ENCODE measurements at places on chromosomes 11 and 22.

DNA sequence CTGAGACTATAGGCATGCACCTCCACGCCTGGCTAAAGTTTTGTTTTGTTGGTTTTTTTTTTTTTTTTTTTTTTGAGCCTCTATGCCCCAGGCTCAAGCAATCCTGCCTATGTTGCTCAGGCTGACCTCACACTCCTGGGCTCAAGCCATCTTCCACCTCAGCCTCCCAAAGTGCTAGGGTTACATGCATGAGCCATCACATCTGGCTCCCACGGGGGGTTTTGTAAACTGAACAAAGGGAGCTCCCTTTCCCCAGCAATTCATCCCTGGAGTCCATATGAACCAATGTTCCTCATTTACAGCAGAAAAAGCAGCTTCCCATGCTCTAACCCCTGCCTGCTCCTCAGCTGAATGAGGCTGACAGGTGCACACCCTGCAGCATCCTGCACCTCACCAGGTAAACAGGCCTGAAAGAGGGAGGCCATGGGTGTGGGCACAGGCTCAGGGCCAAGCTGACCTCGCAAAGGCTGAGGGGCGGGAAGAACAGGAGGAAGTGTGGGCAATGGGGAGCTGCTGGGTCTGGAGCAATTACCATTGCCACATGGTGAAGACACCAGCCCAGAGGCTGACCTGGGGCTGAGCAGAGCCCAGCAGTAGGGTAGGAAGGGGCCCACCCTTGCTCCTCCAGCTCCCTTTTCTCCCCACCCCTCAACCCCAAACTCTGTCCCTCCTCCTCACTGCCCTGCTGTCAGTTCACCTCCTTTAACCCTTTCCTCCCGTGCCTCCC, 58.2 kb downstream of the RBX1 start:
- peak; percentile 33 for DNase-seq

DNA sequence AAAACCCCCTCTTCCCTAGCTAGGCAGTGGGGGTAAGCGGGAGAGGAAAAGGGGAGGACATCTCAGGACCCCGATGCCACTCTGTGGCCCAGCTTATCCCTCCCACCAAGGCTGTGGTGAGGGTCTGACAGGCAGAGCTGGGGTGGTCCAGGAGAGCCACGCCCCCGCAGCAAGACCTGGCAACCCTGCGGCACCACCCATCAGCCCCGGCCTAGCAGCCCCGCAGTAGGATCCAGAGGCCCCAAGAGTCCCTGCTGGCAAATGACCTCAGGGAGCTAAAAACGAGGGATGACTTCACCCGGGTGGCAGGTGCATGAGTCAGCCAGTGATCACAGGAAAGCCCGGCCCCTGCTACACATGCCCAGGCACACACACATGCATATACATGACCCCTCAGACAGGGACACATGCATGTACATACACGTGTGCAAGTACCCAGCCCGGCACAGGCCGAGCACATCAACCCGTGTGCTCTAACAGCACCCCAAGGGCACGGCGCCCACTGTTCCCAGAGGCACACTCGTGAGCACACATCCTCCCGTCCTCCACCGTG, 32.3 kb downstream of the ARVCF start:
- DNase-seq = no peak

DNA sequence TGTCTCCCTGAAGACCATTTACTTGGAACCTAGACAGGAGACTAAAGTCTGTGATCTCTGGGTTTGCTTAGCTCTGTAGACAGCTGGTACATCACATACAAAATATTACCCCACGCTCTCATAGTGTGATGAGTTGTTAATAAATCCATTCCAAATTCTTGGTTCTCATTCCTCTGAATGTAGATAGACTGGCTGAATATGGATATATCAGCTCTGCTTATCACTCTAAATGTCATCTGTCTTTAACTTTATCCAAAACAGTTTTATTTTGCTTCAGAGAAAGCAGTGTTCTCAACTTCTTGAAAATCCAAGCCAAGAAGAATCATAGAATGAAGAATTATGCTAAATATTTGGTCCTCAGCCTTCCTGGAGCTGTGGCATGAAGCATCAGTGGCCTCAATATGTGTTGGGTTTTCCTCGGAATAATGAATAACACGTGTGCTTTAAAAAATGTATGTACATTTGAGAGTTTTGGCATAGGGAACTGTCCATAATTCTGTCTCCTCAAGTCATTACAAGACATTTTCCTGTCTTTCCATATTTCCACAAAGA, 10.5 kb upstream of the LDLRAD3 start:
- DNase-seq = no peak

DNA sequence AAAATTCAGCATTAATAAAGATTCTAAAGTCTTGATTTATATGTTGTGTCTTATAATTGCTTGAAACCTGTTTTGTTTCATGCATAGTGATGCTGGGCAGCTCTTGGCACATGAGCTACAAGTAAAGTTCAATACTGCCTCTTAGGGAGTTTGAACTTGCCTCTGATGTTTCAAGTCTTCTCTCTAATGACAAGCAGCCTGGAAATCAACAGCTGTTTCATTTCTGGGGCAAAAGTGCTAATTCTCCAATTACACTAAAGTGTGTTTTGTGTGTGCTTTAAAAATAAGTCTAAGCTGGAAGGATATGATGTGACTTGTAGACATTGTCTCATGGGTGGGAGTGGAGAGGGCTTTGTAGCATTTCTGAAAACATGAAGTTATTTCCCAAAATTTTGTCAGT, 23.7 kb upstream of the SESN3 start:
- no peak for DNase-seq

DNA sequence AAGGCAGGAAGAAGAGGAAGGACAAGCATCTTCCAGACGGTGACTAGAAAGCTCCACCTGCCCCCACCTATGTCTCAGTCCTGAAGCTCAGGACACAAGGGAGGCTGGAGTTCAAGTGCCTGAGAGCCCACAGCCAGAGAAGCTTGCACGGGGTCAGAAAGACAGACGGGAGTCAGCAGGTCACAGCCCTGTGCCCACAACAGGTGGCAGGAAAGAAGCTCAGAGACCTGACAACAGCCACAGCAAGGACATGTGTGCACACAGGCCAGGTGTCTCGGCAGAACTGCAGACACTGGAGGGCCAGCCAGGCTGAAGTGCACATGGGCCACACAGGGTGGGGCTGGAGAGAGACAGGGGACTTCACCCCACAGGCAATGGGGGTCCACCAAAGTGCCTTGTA, 37.2 kb upstream of the MOB2 start:
- no peak for DNase-seq

DNA sequence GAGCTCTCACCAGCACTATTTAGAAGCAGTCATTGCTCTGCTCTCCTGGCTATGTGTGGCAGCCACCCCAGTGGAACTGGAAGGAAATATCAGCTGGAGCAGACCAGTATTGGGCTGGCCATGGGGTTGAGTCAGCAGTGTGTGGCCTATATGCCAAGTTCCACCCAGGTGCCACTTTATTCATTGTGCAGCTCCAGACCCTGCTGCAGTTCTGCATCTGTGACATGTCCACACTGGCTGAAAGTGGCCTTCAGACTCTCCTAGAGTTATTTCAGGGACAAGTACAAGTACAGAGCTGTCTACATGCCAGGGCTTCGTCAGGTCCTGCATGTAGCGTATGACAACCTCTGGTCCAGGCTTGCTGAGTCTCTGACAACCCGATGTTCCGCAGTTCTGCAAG, 55.2 kb downstream of the CABIN1 start:
- no peak for DNase-seq

- no peak for DNase-seq
Measured at GRCh38 chr11:86896441-86896841, 58.8 kb downstream of the FZD4 start.

- DNase-seq = no peak
Measured at GRCh38 chr11:33360642-33361041, 103.5 kb downstream of the HIPK3 start.

GRCh38 chr11:79594834-79595233, 154.0 kb upstream of the TENM4 start:
- no peak for DNase-seq

DNA sequence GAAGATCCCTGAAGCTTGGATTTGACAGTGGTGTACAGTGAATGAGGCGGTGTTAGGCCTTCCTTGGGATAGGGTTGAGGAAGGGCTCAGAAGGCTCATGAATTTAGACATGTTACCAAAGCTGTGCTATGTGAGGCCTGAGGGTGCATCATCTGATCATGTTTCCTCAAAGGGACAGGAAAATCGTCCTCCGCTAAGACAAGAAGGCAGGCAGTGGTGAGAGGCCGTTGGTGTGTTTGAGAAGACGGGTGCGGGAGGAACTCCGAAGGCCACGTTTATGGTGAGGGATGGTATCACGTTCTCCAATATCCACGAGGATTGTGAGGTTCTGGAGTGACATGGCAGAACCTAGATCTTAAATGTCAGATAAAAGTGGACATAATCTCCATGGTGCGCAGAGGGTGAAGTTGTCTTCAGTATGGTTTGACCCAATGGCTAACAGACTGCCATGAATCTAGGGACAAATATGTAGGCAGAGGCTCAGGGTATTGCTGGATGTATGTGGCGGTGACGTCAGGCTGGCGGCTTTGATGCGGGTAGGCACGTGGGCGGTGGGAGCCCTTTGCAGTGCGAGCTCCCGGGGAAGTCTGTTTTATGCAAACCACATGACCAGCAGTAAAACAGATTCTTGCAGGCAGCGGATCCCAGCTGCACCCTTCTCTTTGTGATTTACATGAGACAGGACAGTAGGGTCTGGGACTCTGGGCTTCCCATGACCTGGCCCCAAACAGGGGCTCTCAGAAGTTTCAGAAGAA, 242.3 kb upstream of the B3GAT1 start:
- peak; percentile 49 for DNase-seq

Measured in ELF-1 (cell line).